IMR-90 (cell line): ENCODE measurements at places on chromosomes 1 and 21. TPM values are rescaled to one million over a fixed set of nuclear protein-coding genes. Genes with fewer than 3 reads are reported as not detected.

- H3K27ac ChIP-seq, result no peak overlapping the region
- no peaks in the 10 kb centered on the region for H3K36me3 ChIP-seq
- DNase-seq, result no peak
- no peak overlapping the region for H3K4me3 ChIP-seq
- no peaks in the 10 kb centered on the region; the same call in 1 of the 2 replicates for H3K4me1 ChIP-seq
Observed at GRCh38 chr1:59509341-59509875, 212.5 kb downstream of the FGGY start.

GRCh38 chr1:230259621-230260020 is 166.5 kb downstream of the PGBD5 start:
- H3K4me3 ChIP-seq, result no peak overlapping the region
- H3K4me1 ChIP-seq, result no peaks in the 10 kb centered on the region
- H3K36me3 ChIP-seq, result peaks cover 47% of the 10 kb centered on the region
- no peaks in the 10 kb centered on the region for H3K27me3 ChIP-seq

DNA sequence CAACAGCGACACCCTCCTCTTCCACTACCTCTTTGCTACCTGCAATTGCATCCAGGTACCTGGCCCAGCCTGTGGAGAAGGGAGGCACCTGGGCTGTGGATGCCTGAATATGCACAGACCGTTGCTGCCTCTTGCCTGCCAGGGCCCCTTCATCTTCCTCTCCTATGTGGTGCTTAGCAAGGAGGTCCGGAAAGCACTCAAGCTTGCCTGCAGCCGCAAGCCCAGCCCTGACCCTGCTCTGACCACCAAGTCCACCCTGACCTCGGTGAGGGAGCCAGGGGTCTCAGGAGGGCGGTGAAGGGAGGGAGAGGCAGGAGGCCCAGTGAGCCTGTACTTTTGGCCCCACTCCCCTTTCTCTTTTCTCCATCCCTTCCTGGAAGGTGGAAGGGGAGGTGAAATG is 11.5 kb downstream of the PSRC1 start:
- DNase-seq, result no peak
- H3K4me3 ChIP-seq, result no peak overlapping the region
- no peaks in the 10 kb centered on the region for H3K27me3 ChIP-seq
- H3K27ac ChIP-seq, result no peak overlapping the region
- H3K36me3 ChIP-seq, result peaks cover 2% of the 10 kb centered on the region; the same call in 1 of the 2 replicates

DNA sequence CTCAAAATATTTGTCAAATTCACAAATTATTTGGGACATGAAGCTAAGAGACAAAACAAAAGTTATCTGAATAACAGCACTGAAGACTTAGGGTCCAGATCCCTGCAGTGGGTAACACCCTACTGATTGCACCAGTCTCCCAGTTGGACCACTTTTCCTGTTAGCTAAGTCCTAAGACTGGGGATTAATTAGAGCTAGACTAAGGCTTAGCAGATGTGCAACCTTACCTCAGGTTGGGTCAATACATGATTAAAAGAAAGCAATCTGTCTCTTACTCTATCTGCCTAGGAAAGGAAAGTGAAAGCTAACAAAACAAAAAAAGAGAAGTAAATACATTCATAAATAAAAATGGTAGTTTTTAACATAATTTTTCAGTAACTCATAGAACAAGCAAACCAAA is 737.2 kb upstream of the CHRM3 start:
- H3K4me3 ChIP-seq, result no peak overlapping the region
- H3K27ac ChIP-seq, result peak overlapping the region; percentile 93
- H3K4me1 ChIP-seq, result peaks cover 5% of the 10 kb centered on the region
- no peaks in the 10 kb centered on the region for H3K27me3 ChIP-seq
- no peaks in the 10 kb centered on the region for H3K36me3 ChIP-seq

DNA sequence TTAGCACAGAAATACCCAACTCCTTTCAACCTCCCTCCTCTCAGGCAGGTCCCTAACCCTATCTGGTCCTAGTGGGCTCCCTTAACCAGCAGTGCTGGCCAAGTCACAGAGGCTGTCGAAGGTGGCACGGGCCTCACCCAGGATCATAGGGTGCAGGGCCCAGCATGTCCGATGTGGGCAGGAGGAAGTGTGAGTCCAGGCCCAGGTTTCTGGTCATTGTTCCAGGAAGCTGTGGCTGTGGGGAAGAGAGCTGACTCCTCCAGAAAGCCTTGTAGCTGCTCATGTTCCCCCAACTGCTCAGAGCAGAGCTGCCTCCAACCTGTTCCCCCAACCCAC is 2.4 kb downstream of the CCDC17 start:
- H3K4me3 ChIP-seq, result no peak overlapping the region
- no peak for DNase-seq
- no peaks in the 10 kb centered on the region; the same call in 1 of the 2 replicates for H3K4me1 ChIP-seq
- peaks cover 35% of the 10 kb centered on the region for H3K36me3 ChIP-seq

GRCh38 chr1:111729271-111729921 is 9.8 kb downstream of the INKA2 start:
- H3K4me1 ChIP-seq, result peaks cover 11% of the 10 kb centered on the region
- H3K4me3 ChIP-seq, result no peak overlapping the region
- no peak overlapping the region for H3K27ac ChIP-seq
- H3K27me3 ChIP-seq, result no peaks in the 10 kb centered on the region
- H3K36me3 ChIP-seq, result peaks cover 5% of the 10 kb centered on the region; the same call in 1 of the 2 replicates
- no peak for DNase-seq

DNA sequence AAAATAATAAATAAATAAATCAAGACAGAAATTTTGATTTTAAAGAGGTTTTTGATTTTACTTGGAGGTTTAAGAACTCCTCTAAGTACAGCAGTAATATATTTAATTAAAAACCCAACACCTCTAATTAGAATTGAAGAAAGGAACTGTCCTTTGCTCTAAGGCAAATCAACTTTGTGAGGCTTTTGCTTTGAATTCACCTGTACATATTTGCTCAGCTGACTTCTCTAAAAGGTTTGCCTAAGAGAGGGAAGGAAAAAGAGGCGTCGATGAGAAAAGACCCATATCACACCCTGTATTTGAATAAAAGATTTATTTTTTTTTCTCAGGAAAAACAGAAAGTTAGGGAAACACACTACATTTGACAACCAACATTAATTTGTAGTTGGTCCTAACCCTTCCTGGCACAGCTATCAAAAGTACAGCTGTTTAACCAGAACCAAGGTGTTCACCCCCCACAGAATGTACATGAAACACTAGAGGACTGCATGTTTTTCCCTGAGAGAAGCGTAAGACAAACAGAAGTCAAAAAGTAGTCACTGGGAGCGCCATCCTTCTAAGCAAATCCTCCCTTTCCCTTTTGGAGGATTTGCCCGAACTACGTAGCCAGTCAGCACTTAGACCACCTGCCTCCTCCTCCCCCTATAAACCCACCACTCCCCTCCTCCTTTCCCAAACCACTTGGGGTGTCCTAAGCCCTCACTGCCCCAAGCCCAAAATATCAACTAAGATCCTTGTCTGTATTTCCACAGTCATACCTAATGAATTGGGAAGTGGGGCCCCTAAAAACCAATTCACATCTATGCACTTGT is 4.9 kb downstream of the MCL1 start:
- DNase-seq, result no peak
- H3K36me3 ChIP-seq, result peaks cover 57% of the 10 kb centered on the region
- H3K27me3 ChIP-seq, result no peaks in the 10 kb centered on the region
- peak overlapping the region; percentile 7; the same call in 1 of the 2 replicates for H3K4me3 ChIP-seq
- H3K27ac ChIP-seq, result peak overlapping the region; percentile 30; the same call in 1 of the 2 replicates

- no peak overlapping the region for H3K4me3 ChIP-seq
- H3K4me1 ChIP-seq, result peaks cover 33% of the 10 kb centered on the region
- H3K27ac ChIP-seq, result no peak overlapping the region
Observed at GRCh38 chr1:19089524-19089923, 120.5 kb downstream of the UBR4 start.

GRCh38 chr1:82818586-82818985 is 1017.9 kb downstream of the ADGRL2 start:
- H3K4me1 ChIP-seq, result no peaks in the 10 kb centered on the region
- no peak for DNase-seq
- no peaks in the 10 kb centered on the region for H3K36me3 ChIP-seq

DNA sequence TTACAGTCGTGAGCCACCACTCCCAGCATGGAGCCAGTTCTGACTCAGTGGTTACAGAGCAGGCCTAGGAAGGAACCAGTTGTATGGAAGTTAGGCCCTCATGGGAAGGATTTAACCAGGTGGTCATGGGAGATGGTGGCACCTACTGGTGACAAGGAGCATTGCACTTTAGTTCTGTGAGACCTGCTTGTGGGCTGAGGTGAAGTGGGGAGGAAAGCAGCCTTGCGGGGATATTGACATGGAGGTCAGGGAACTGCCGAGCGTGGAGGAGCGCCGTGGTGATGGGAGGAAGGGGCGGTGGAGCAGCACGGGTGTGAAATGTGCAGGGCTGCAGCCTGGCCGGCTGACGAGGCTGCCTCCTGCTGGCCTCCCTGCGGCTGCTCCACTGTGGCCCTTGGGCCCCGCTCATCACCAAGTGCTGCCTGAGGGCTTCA is 100.4 kb downstream of the GALNT2 start:
- peaks cover 16% of the 10 kb centered on the region for H3K4me1 ChIP-seq
- peak; percentile 62 for DNase-seq
- H3K27me3 ChIP-seq, result no peaks in the 10 kb centered on the region
- H3K27ac ChIP-seq, result no peak overlapping the region
- H3K36me3 ChIP-seq, result no peaks in the 10 kb centered on the region
- no peak overlapping the region for H3K4me3 ChIP-seq

DNA sequence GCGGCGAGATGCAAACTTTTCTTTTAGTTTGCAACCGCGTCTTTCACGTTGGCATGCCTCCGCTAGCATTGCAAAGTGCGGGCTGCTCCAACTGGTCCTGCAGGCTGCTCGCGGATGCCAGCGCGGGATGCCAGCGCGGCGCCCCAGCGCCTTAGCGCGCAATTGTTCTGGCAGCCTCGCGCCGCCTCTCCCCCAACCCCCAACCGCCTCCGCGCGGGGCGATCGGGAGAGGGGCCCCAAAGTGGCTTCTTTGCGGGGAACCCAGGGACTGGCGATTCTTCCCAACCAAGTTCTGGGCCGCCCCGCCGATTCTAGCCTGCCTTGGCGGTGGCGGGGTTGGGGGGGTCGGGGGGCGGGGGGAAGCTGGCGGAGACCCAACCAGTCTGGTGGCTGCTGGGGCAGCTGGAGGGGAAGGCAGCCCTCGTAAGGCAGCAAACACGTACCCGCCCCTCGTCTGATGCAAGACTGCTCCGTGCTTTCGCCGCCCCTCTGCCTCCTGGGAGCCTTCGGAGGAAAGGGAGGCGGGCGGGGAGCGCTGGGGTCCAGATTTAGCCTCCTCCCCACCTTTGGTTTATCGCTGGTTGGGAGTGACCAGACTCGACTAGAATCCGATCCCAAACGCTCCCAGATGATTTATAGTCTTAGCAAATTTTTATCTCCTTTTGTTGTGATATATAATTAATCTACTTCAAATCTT is 756 bp downstream of the PHGDH start:
- H3K4me1 ChIP-seq, result peaks cover 19% of the 10 kb centered on the region
- peak overlapping the region; percentile 84 for H3K27ac ChIP-seq
- H3K4me3 ChIP-seq, result peak overlapping the region; percentile 78
- H3K36me3 ChIP-seq, result no peaks in the 10 kb centered on the region
- DNase-seq, result peak; percentile 95
- peaks cover 11% of the 10 kb centered on the region for H3K27me3 ChIP-seq

GRCh38 chr1:72015006-72015405 is 267.3 kb downstream of the NEGR1 start:
- H3K4me3 ChIP-seq, result no peak overlapping the region
- H3K27me3 ChIP-seq, result no peaks in the 10 kb centered on the region
- no peaks in the 10 kb centered on the region for H3K36me3 ChIP-seq
- H3K27ac ChIP-seq, result no peak overlapping the region

- no peak for DNase-seq
- no peak overlapping the region for H3K27ac ChIP-seq
- no peaks in the 10 kb centered on the region for H3K27me3 ChIP-seq
- H3K4me3 ChIP-seq, result no peak overlapping the region
Observed at GRCh38 chr21:40618191-40618973, 228.6 kb downstream of the DSCAM start.

GRCh38 chr1:228648647-228649383 is 86.5 kb upstream of the RHOU start:
- no peaks in the 10 kb centered on the region for H3K36me3 ChIP-seq
- peaks cover 3% of the 10 kb centered on the region; the same call in 1 of the 2 replicates for H3K4me1 ChIP-seq
- peaks cover 32% of the 10 kb centered on the region for H3K27me3 ChIP-seq
- DNase-seq, result no peak

GRCh38 chr1:42835422-42835821 is 11.0 kb upstream of the ZNF691 start:
- peaks cover 6% of the 10 kb centered on the region for H3K36me3 ChIP-seq
- DNase-seq, result no peak
- no peaks in the 10 kb centered on the region for H3K27me3 ChIP-seq
- H3K4me1 ChIP-seq, result no peaks in the 10 kb centered on the region

Gene FMN2
- polyA plus RNA-seq, result 20.1 and 29.0 TPM in 2 replicates

Gene NUAK2
- 17.6 and 18.7 TPM in 2 replicates for polyA plus RNA-seq

Gene TMPRSS15
- polyA plus RNA-seq, result not detected in 2 replicates

Gene IFI16
- 59.2 and 65.3 TPM in 2 replicates for polyA plus RNA-seq

Gene CD84
- polyA plus RNA-seq, result not detected in 2 replicates

Gene RBBP4
- 71.0 and 82.9 TPM in 2 replicates for polyA plus RNA-seq

Gene ZNF644
- 7.1 and 9.0 TPM in 2 replicates for polyA plus RNA-seq
